ENCODE measurements at places on chromosomes 5 and 9.

GRCh38 chr9:91371894-91372293 is 10.2 kb upstream of the AUH start:
- DNase-seq, result no peak

GRCh38 chr9:124298646-124299235 is 41.0 kb downstream of the NEK6 start:
- no peak for DNase-seq

DNA sequence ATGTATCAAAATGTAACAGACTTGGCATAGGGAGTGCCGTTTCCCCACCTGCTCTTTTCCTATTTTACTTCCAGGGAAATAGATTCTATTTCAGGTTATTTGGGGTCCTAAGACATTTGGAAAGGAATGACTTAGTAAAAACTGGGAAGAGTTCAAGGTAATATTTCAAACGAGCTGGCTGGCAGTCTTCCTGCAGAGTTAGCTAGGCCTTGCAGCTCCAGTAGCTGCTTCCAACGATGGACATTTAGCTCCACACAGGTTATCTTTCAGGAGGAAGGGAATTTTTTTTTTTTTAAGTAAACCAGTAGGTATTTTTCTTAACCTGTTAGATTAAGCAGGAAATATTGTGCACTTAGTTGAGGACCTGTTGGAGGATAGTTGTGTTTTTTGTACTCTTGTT is 45.2 kb downstream of the TLE4 start:
- DNase-seq, result no peak

GRCh38 chr5:124102486-124102885 is 590.5 kb downstream of the CSNK1G3 start:
- DNase-seq, result no peak

GRCh38 chr5:138542180-138542955 is 668 bp downstream of the ETF1 start:
- no peak for DNase-seq

- DNase-seq, result no peak
Observed at GRCh38 chr9:115657695-115658094, 495.9 kb upstream of the PAPPA start.

GRCh38 chr9:35114113-35114839 is 1.4 kb downstream of the ATOSB start:
- peak; percentile 56 for DNase-seq

GRCh38 chr5:90477073-90477472 is 2.4 kb downstream of the POLR3G start:
- no peak for DNase-seq

DNA sequence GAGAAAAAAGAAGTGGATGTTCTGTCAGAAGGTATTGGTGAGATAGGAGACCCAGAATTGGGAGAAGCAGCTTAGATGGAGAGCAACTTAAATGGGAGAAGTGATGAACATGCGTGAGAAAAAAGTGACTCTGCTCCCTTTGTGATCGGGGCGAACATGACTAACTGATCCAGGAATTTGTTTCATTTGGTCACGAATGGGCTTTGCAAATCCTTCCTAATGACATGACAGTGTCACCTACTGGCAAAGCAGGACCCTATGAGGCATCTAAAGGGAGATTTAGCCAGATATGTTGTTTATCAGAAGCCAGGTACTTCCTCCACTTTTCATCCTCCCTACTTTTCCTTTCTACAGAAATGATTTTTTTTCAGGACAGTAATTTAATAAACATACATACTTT is 787.4 kb upstream of the RGMB start:
- no peak for DNase-seq

- no peak for DNase-seq
Observed at GRCh38 chr5:159021136-159021900, 78.4 kb downstream of the EBF1 start.

- DNase-seq, result no peak
Observed at GRCh38 chr9:69089491-69089890, 53.9 kb downstream of the FXN start.

- no peak for DNase-seq
Observed at GRCh38 chr9:126470241-126470993, 143.3 kb upstream of the LMX1B start.

DNA sequence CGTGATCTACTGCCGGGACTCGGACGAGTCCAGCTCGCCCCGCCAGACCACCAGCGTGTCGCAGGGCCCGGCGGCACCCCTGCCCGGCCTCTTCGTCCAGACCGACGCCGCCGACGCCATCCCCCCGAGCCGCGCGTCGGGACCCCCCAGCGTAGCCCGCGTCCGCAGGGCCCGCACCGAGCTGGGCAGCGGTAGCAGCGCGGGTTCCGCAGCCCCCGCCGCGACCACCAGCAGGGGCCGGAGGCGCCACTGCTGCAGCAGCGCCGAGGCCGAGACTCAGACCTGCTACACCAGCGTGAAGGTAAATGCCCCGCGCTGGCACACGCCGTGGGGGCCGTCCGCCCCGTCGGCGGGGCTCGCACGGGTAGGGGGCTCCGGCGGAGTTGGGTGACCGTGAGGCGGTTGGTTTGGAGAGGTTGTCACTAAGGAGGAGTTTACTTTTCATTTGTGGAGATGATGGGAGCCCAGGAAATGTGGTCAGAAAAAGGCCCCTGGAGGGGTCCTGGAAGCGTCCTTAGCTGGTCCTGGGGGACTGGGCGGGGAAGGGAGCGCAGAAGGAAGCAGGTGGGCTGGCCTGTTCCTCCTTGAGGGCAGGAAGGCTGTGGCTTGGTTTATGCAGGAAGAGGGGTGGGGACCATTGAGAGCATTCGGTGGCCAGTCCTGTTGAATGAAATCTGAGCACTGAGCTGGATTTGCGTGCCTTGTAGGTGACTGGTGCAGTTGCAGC is 647 bp downstream of the PDE8B start:
- DNase-seq, result no peak

DNA sequence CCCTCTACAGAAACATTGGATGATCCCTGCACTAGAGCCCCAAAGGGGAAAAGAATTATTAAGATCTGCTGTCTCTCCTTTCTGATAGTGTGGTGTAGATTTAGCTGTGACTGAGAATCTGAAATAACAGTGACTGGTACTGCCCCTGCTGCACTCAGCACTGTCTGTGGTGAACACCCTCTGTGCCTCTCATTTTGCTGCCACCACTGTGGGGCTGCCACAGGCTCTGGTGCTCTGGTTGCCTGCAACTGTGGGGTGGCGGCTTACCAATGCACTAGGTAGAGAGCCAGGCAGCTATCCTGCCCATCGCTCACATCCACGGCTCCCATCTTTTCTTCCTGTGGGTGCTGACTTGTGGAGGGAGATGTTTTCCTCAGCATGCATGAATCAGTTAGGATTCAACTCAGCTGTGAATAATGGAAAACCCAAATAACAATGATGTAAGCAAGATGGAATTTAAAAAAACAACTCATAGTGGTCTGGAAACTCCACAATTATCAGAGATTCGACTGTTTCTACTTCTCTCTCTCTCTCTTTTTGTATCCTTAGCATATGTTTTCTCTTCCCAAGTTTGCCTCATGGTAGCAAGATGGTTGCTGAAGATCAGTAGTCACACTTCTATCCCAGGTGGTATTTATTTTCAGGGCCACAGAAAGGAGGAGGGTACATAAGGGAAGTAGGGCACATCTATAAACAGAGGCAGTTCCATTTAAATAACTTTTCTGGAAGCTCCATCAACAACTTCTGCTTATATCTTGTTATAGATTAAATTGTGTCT is 99.8 kb upstream of the DAP start:
- no peak for DNase-seq

- DNase-seq, result no peak
Observed at GRCh38 chr5:162391833-162392232, 324.3 kb downstream of the GABRG2 start.

DNA sequence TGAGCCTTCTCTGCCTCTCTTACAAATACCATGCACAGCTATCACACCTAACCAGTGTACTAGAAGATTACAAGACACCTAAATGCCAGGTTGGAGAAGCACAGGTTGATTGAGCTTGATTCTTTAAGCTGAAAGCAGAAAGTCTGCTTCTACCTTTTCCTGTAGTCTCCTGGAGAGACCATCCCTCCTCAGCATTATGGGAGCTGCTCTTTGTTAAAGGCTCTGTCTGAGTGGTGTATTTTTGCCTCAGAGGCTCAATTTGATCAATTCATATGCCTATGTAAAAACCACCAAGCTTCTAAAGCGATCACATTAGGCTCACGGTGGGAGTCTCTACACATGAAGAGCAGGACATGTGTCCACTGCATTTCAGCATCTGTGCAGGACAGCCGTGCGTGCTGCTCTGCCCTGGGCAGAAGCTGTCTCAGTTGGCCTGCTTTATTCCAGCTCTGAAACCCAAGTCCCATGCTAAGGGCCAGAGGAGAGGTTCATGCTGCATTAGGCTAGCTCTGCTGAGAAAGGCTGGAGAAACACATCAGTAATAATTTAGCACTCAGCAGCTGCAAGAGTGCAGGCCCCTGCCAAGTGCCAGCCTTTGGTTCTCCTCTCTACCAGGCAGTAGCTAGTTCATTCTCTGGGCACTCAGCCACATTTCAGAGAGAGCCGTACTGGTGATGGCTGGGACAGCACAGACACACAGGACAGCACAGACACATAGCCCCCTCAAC is 41.7 kb downstream of the TMEM167A start:
- DNase-seq, result no peak

Data from stimulated activated CD8-positive, alpha-beta memory T cell treated with anti-CD3 and anti-CD28 coated beads, Interleukin-7, amount 100 ng/mL, for 4 hours (primary cell).